ENCODE measurements at places on chromosomes 4 and X.

GRCh38 chrX:14936561-14936960 is 63.3 kb downstream of the MOSPD2 start:
- DNase-seq, result peak; percentile 78

- DNase-seq, result no peak
These were observed 155.7 kb upstream of the MAP3K15 start for GRCh38 chrX:19670854-19671620.

GRCh38 chrX:133722756-133723155 is 262.6 kb downstream of the GPC3 start:
- DNase-seq, result no peak

- peak; percentile 44 for DNase-seq
These were observed 5.6 kb upstream of the SPRY1 start for GRCh38 chr4:123390846-123391456.

DNA sequence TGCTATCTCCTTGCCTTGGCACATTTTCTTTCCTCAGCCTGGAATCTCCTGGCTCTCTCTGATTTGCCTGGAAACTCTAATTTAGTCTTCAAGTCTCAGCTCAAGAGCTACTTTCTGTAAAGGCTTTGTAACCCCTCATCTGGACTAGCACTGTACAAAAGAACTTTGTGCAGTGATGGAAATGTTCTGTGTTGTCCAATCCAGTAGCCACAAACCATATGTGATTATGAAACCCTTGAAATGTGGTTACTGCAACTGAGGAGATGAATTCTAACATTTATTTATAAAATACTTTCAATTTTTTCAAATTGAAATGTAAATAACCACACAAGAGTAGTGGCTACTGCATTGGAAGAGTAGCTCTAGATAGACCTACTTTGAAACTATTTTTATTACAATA is 66.6 kb upstream of the HS3ST1 start:
- no peak for DNase-seq

DNA sequence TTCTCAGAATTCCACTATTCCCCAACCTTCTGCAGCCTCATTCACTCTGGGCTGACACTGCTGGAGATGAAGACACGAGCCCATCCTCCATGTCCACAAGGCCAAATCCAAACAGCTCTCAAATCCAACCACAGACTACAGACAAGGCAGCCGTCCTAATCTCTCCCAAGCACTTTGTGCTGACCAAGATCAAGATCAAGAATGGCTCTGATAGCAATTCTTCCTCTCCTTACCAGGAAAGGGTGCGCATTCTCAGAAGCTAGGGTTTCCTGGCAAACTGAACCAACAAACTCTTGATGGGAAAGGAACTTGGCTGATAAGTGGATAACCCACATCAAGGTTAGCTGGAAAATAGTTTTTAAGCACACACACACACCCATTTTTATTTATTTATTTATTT is 26.5 kb downstream of the RELL1 start:
- no peak for DNase-seq

DNA sequence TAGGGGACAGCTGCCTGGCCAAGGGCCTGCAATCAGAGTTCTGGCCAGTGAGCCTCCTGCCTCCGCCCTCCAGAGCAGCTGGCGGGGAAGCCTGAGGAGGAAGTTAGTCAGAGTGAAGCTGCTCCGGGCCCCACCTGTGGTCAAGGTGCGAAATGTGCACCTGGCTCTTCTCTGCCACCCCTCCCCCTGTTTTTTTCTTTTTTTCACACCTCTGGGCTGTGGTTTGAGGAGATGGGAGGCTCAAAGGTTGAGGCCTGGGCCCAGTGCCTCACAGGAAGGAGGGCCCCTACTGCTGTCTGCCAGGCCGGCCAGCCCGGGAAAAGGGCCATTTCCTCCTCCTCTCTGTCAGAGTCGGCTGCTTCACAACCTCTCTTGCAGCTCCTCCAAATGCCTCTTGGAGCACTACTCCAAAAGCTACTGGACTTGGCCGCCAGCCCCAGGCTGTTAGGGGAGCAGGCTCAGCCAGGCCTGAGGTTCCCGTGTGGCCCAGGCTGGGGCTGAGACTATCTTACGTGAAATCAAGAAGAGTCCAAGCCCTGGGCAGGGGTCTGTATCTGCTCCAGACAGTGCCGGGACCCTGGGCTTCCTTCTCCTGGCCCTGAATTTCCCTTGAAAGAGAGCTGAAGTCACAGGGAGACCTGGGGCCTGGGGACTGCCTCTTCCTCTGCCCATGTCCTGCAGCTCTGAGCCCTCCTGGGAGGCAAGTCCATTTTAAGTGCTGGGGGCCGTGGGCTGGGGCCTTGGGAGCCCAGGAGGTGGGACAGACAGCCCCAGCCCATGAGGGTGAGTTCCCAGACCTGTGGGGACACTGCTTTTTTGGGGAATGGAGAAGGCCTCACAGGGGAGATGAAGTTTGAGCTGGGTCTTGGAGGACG is 4.5 kb upstream of the CXCR3 start:
- no peak for DNase-seq

- DNase-seq, result no peak
These were observed 396.0 kb upstream of the SMIM31 start for GRCh38 chr4:164357957-164358356.
